ENCODE measurements at places on chromosomes 3 and 15. TPM values are rescaled to one million over a fixed set of nuclear protein-coding genes. Genes with fewer than 3 reads are reported as not detected.

TRPM1 gene
- 0.05 TPM for polyA plus RNA-seq

SKOR1 gene
- polyA plus RNA-seq: 0.03 TPM

EHHADH gene
- polyA plus RNA-seq: 0.82 TPM

GOLGA8S gene
- polyA plus RNA-seq: 0.05 TPM

ACOX2 gene
- 7.3 TPM for polyA plus RNA-seq

ALPK3 gene
- polyA plus RNA-seq: 4.4 TPM

KNG1 gene
- not detected for polyA plus RNA-seq

ITGB5 gene
- polyA plus RNA-seq: 101 TPM

EFL1 gene
- polyA plus RNA-seq: 8.8 TPM

ARGFX gene
- polyA plus RNA-seq: not detected

CYB561D2 gene
- 34.5 TPM for polyA plus RNA-seq

SNX4 gene
- 7.2 TPM for polyA plus RNA-seq

CPNE9 gene
- 6.0 TPM for polyA plus RNA-seq

PRSS50 gene
- polyA plus RNA-seq: 1.1 TPM

CTDSPL gene
- 19.6 TPM for polyA plus RNA-seq

P2RY14 gene
- not detected for polyA plus RNA-seq

BNC1 gene
- 0.53 TPM for polyA plus RNA-seq

NRROS gene
- polyA plus RNA-seq: 6.8 TPM

SEMA3G gene
- 0.95 TPM for polyA plus RNA-seq

RTF1 gene
- 18.6 TPM for polyA plus RNA-seq

FYCO1 gene
- 6.7 TPM for polyA plus RNA-seq

KIF15 gene
- polyA plus RNA-seq: 2.3 TPM

C3orf22 gene
- not detected for polyA plus RNA-seq

NCK1 gene
- polyA plus RNA-seq: 10.0 TPM

CD86 gene
- 0.12 TPM for polyA plus RNA-seq

TIGIT gene
- polyA plus RNA-seq: 0.02 TPM

NAALADL2 gene
- polyA plus RNA-seq: 0.30 TPM

ANKUB1 gene
- polyA plus RNA-seq: not detected

TGM5 gene
- polyA plus RNA-seq: not detected

PLA2G4E gene
- polyA plus RNA-seq: 0.03 TPM

AADAC gene
- polyA plus RNA-seq: not detected

SPATA12 gene
- 0.93 TPM for polyA plus RNA-seq

GAP43 gene
- 9.6 TPM for polyA plus RNA-seq

ZNF662 gene
- polyA plus RNA-seq: 0.03 TPM

CHRNA3 gene
- 4.4 TPM for polyA plus RNA-seq

CLSTN2 gene
- 0.31 TPM for polyA plus RNA-seq

TMEM40 gene
- polyA plus RNA-seq: 0.18 TPM

SCAPER gene
- 1.4 TPM for polyA plus RNA-seq

GASK1A gene
- 5.2 TPM for polyA plus RNA-seq

ST3GAL6 gene
- polyA plus RNA-seq: 3.3 TPM

SNURF gene
- 6.2 TPM for polyA plus RNA-seq

SLCO2A1 gene
- 2.3 TPM for polyA plus RNA-seq

C3orf49 gene
- not detected for polyA plus RNA-seq
